ENCODE measurements at places on chromosomes 6 and 20.
A peak's percentile ranks its signal among the peaks of the same experiment; 100 is the strongest.

GRCh38 chr6:100464903-100465700, at the start of gene SIM1:
SIM1 (minus strand) TSS chr6:100464921; CDS start chr6:100463468, 1,453 bp downstream.
- peak; percentile 74 for DNase-seq

GRCh38 chr6:135320721-135321621, 139.9 kb downstream of the MYB start:
- DNase-seq = no peak

GRCh38 chr6:16163066-16163465, 34.2 kb downstream of the MYLIP start:
- no peak for DNase-seq

DNA sequence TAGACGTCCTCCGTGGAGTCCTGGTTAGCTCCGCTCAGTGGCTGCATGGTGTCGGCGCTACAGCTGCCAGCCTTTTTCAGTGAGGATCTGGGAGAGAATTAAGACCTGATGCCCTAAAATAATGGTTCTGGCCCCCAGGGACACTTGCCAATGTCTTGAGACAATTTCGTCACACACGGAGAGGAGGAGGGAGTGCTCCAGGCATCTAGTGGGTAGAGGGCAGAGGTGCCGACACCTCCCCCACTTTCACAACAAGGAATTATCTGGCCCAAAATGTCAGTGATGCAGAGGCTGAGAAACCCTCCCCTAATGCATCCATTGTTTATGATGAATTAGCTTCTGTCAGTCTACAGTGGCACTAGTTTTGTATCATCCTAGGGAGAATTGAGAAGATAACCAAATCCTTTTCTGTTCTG, 24.4 kb downstream of the TMEM181 start:
- no peak for DNase-seq

DNA sequence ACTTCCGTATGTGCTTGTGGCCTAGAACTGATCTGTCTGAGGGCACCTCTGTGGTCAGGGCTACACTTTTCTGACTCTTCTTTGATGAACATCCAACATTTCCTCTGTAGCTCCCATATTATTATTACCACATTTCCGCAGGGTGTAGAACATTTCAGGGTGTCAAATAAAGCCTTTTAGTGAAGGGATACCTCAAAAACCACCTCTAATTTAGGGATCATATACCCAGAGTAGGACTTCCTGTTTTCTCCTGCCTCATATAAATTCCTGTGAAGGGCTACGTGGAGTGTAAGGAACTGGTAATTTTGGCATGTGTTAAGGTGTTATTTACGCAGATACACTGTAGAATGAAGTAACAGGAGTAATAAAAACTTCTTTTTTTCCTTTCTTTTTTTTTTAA, 5.5 kb upstream of the MUC22 start:
- DNase-seq = no peak

DNA sequence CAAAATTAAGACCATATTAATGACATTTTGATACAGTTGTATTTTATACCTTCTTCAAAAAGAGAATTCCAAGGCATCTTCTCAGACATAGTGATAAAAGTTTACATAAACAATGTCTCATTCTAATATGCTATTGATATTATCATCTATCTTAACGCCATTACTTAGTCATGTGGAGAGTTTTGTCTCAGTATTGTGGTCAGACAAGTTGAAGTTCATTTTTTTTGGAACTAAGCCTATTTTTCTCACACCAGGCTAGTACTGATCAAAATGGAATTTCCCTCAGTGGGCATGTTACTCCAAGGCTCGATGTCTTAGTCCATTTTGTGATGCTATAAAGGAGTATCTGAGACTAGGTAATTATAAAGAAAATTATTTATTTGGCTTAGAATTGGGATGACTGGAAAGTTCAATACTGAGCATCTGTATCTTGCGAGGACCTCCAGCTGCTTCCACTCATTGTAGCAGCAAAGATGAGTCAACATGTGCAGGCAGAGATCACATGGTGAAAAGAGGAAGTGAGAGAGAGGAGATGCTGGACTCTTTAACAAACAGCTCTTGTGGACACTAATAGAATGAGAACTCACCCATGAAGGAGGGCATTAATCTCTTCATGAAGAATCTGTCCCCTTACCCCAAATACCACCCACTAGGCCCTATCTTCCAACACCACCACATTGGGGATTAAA, 825.5 kb upstream of the MANEA start:
- DNase-seq = no peak

DNA sequence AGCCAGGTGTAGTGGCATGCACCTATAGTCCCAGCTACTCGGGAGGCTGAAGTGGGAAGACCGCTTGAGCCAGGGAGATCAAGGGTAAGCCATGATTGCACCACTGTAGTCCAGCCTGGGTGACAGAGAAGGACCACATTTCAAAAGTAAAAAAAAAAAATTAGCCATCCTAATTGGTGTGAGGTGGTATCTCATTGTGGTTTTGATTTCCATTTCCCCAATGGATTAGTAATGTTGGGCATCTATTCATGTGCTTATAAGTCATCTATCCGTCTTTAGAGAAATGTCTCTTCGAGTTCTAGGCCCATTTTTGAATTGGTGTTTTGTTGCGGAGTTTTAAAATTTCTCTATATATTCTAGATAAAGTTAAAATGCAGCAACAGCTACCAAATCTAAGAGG, 21.7 kb downstream of the ABHD12 start:
- no peak for DNase-seq

DNA sequence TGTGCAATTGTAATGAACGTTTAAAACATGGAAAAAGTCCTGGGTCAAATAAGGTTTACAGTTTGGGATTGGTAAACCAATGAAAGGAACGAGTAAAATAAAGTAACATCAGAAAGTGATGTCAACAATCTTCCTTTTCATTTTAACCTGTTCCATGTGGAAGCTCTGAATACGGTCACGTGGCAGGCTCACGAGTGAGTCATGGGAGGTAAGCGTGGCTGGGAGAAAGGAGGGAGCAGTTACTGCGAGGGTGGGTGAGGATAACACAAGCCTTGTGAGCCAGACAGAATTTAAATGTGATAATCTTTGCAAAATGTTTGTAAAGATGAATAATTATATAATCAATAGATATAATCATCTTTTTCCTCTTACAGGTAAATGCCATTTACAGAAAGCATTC, 171.3 kb upstream of the HDAC2 start:
- DNase-seq = no peak

DNA sequence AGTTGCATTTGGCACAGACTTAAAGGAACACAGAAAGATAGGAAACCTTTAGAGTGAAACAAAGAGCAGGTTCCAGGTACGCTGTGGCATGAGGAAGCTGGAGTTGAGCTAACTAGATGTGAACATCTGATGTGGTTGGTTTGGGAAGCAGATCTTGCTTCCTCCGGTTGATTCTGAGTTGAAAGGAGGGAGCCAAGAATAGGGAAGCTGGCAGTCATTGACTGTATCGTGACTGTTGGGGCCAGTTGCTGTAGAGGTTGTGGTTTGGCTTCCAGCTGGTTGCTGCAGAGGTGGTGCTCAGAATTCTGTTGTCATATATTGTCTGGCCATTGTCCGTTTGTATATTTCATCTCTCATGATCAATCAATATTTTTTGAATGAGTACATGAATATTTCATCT, 325.9 kb downstream of the PLCB1 start:
- DNase-seq = no peak

Data from HS-5 (cell line).